Type B pancreatic cell (in vitro differentiated cells): ENCODE measurements at places on chromosomes 2 and 18.

- no peak for DNase-seq
These were observed 3.1 kb downstream of the PROM2 start for GRCh38 chr2:95277246-95277906.

DNA sequence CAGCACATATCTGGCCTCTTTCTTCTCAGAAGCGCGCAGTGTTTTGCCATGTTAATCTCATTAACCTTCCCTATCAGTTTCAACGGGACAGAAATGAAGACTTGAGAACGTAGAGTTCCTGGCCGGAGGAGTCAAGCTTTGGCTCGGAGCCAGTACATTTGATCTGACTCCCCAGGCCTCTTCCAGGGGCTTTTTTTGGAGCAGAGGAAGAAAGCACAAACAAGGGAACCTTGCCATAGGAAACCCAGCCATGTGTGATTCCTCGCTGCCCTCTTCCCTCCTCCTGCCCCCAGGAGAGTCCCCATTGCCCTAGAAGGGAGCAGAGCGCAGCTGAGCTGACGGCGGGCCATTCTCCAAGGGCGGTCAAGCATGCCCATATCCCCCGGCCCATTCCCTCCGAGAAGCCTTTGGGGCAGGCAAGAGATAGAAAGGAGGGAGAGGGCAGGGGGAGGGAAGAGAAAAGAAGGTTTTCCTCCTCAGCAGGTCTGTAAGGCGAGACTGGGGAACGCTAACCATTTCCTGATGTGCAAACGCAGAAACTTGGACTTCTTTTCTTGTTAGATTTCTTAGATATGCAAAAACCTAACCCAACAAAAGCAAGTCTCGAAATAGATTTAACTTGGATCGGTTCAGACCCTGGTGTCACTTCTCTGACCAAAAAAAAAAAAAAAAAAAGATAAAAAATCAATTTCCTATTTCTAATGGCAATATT, 63.7 kb upstream of the POU3F3 start:
- DNase-seq, result no peak

- DNase-seq, result no peak
These were observed 59.2 kb downstream of the CCDC141 start for GRCh38 chr2:178990533-178991241.

DNA sequence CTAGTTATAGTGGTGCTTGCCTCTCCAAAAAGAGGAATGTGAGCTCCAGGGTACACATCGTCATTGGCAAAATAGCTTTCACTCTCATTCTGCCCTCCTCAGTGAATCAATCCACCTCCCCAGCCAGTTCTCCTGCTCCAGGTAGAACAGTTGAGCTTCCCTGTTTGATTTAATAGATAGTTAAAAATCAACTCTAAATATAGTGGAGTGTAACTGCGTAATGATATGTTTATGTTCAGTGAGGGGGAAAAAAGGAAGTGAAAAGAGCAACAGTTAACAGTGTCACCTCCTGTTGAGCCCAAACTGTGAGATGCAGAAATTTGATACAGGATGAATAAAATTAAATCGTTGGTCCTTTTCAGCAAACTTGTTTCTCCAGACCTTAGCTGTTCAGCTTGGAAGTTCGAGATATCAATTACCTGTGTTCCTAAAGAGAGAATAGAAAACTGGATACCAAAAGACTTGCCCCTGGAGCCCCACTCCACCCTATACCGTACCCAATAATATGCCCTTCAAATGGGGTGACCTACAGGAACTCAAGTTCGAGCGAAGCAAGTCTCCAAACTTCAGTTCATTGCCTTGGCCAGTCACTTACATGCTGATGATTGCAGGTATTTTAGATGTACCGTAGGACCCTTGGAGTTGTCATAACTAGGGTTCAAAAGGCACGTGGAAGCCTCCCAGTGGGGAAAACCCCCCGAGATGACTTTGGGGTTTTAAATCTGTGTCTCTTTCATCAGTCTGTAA, 708.4 kb downstream of the RNF144A start:
- DNase-seq, result no peak

DNA sequence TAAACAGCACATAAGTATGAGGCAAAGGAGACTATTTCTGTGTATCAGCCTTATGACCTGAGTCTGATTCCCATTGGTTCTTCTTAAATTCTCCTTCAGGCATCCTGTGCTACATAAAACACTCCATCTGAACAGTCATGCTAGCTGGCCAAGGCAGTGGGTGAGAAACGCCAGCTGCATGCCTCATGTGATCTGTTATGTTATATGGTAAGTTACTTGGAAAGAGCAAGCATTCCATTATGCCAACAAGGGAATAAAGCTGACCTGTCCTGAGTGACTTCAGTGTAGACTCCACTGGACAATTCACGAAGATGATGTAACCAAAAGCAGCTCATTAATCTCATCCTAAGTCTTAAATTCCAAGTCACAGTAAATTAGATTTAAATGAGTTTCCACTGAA, 216.5 kb upstream of the FN1 start:
- DNase-seq, result no peak

DNA sequence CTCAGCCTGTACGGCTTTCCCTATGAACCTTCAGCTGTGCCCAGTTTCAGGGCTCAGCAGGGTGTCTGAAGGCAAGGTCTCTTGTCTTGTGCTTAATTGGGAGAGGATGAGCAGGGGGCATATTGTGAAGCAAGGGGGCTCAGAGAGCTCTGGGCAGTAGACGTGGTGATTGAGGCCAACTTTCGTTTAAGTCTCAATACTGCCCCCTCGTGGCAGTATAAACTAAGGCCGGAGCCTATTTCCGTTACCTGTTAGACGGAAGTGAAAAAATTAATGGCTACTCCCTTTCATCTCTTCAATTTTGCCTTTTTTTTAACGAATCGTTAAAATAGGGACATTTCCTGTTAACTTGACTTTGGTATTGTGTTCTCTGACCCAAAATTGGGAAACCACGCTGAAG, 193.4 kb downstream of the TDRD15 start:
- no peak for DNase-seq

GRCh38 chr2:159650574-159650973, 34.2 kb upstream of the BAZ2B start:
- no peak for DNase-seq

- DNase-seq, result no peak
These were observed 62.3 kb upstream of the STON1 start for GRCh38 chr2:48467637-48468036.

DNA sequence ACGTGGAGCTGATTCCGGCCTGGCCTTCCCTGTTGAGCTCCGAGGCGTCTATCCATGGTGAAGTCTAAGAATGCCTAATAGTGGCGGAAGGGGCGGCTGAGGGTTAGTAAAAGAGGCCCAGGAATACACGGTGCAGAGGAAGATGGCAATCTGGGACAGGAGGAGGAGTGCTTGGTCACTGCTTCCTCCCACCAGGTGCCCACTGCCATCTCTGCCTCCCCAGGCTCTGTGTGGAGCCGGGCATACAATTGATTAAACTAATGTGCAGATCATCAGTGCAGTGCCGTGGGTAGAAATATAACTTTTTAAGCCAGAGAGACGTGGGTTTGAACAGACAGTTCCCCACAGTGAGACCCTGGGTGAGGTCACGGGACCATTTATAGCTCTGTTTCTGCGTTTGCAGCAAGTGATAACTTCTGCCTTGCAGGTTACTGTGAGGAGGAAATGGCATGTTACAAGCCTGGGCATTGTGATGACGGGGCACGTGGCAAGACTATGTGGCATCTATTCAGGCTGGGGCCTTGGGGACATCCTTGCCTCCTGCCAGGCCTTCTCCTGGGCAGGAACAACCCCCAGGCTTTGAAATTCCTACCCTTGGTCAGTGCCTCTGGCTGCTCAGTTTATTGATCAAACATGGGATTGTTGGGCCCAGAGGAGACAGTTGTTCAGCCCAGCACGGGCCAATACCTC, 204.9 kb downstream of the ASB1 start:
- DNase-seq, result peak; percentile 43

GRCh38 chr2:107592280-107592624, 234.4 kb upstream of the RGPD4 start:
- DNase-seq, result no peak

GRCh38 chr2:235149240-235149659, 197.4 kb downstream of the SH3BP4 start:
- peak; percentile 24 for DNase-seq

GRCh38 chr2:116582850-116583249, 1231.6 kb upstream of the DDX18 start:
- no peak for DNase-seq

GRCh38 chr2:36912695-36913094, 53.6 kb downstream of the STRN start:
- no peak for DNase-seq

- DNase-seq, result no peak
These were observed 264.4 kb upstream of the REV1 start for GRCh38 chr2:99754210-99754609.
